ENCODE measurements at places on chromosomes 2 and 18.

DNA sequence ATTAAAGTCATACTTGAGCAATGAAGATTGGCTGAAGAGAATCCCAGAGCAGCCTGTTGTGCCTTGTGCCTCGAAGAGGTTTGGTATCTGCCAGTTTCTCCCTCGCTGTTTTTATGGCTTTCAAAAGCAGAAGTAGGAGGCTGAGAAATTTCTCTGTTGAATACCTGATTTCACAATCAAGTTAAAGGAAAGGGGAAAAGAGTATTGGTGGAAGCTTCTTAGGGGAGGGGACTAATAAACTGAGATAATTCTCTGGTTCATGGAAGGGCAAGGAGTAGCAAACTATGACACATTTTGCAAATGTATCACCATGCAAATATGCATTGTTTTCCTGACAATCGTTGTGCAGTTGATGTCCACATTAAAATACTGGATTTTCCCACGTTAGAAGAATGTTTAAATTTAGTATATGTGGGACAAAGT, at the start of gene IL1B:
Gene IL1B (minus strand): TSS at position 85 of the 423 bp plus-strand sequence. CDS start 550 bp downstream, outside the sequence.
- DNase-seq = no peak

DNA sequence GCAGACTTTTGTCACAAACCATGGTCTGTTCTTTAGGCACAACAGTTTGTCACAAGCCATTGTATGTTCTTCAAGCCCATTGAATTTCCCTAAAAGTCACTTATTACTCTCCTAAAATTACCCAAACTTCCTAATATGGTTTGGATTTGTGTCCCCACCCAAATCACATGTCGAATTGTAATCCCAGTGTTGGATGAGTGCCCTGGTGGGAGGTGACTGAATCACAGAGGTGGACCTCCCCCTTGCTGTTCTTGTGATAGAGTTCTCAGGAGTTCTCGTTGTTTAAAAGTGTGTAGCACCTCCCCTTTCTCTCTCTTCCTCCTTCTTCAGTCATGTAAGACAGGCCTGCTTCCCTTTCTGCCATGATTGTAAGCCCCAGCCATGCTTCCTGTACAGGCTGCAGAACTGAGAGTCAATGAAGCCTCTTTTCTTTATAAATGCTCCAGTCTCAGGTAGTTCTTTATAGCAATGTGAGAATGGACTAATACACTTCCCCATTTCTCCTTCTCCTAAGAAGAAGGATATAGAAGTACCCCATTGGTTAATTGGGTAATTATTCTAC, 11.2 kb upstream of the GYPC start:
- DNase-seq = no peak

GRCh38 chr2:233032551-233033320, at the start of gene NEU2:
Gene NEU2 (plus strand): TSS chr2:233032672. CDS start chr2:233032672, 0 bp downstream.
- no peak for DNase-seq

- no peak for DNase-seq
Measured at GRCh38 chr2:120598416-120598815, 137.3 kb upstream of the GLI2 start.

- DNase-seq = no peak
Measured at GRCh38 chr2:172931256-172931894, 144.3 kb upstream of the MAP3K20 start.

DNA sequence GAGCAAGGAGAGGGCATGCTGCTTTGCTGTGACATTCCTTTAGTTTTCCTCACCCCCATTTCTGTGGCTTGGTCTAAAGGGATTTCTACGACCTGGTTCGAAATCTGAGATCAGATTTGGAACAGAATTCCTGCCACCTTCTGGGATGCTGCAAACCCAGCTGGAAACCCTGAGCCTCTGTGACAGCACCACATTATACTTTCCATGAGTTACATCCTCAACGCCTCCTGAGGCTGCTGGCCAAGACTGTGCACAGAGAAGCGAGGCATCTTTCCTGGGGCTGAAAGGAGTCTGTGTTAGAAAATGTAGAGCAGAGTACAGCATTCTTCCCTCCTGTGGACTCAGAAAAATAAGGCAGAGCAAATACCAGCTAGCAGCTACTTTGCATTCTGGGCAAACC, 138.1 kb upstream of the CHAC2 start:
- no peak for DNase-seq

DNA sequence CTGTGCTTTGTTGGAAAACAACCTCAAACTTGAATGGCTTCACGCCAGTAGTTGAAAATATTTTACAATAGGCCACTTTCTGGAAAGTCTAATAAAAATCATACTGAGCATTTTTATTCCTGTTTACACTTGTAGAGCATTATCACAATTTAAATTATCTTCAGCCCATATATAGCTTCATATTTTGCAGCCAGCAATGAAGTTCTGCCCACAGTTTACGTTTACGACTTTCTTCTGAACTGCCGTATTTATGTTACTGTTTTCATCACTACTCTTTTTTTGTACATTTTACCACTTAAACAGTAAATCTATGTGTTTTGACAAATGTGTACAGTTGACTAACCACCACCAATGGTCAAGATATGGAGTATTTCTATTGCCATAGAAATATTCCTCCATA, 86.2 kb downstream of the COPS8 start:
- DNase-seq = no peak

DNA sequence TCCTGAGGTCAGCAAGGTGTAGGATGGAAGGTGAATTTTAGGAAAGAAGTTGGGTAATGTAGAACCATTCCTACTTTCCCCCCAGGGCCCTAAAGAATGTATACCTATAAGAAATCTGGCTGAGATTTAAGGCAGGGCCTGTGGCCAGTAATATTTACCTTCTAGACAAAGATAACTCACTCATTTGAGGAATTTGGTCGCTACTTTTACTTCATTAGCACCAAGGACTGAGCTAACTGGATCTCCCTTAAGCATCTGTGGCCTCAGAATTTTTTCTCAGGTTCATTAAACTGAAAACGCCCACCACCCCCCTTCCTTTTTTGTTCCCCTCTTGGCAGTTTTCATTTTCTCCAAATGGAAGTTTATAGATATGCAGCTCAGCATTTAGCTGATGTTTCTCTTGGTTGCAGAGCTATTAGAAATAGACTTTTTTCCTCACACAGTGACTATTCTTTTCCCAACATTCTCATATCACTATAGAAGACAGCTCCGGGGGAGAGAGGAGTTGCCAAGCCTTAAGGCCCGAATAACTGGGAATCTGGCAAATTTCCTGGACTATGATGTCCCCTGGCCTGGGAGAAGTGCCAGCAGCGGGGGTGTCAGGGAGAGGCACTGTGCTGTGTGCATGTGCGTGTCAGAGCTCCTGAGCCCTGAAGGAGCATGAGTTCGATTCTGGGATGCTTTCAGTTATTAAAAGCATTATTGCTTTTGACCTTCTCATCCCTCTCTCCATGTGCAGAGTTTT, 310.9 kb downstream of the PRKCE start:
- DNase-seq = no peak

Measured in activated CD4-positive, alpha-beta T cell treated with anti-CD3 and anti-CD28 coated beads, Interleukin-2, amount 50 U/mL, for 48 hours (primary cell).